Renal pelvis (tissue), 12 donors: ENCODE measurements at places on chromosomes 1 and 21. TPM values are rescaled to one million over a fixed set of nuclear protein-coding genes. Genes with fewer than 3 reads are reported as not detected.

DNA sequence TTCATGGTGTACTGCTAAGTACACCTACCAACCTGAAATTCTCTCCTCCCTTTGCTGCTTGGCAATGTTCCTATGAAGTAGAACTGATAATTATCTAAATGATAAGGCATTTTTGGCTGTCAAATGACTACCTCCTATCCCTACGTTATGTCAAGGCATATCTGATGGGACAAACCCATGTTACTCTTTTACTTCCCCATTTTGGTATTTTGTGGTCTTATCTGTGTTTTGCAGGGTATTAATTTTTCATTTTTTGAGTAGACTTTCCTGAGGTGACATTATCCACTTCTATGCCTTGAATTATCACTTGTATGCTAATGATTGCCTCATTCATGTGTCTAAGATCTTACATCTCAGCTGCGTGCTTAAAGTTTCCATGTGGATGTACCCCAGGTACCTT is 499.6 kb upstream of the B3GALT2 start:
- no peak for DNase-seq

- DNase-seq, result no peak
These were observed 6.2 kb upstream of the LBR start for GRCh38 chr1:225434046-225434445.

GRCh38 chr1:57770772-57771171 is 346.9 kb upstream of the DAB1 start:
- DNase-seq, result no peak

DNA sequence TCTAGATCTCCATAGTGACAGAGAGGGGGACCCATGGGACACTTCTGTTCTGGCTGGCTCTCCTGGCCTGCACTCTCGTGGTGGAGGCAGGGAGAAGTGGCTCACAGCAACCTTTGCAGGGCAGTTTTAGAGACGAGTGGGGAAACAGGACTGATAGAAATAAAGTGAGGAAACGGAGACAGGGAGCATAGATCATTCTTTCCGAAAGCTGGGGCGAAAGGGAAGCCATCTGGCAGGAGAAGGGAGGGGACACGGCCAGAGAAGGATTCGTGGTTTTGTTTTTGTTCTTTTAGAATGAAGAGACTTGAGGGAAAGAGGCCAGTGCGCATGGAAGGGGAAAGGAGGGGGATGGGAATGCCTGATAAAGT is 3.5 kb downstream of the TIE1 start:
- DNase-seq, result no peak

The UBQLN4 gene
- polyA plus RNA-seq, result 59.6 TPM
